Stimulated activated CD4-positive, alpha-beta T cell treated with anti-CD3 and anti-CD28 coated beads, TNF-alpha, amount 100 ng/mL, for 4 hours (primary cell): ENCODE measurements at places on chromosomes 6 and 20.

DNA sequence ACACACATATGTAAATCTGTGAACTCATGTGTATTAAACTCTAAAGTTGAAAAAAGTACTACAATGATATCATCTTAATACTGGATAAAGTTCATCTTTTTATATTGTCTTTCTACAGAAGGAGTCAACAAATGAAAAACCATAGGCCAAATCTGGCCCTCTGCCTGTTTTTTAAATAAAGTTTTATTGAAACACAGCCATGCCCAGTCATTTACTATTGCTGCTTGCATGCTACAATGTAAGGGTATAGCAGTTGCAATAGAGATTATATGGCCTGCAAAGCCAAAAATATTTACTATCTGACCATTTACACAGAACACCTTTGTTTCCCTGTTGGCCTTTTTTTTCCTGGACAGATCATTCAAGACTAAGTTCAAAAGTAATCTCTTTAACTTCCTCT lies 374.6 kb upstream of the ARID1B start:
- DNase-seq = no peak

DNA sequence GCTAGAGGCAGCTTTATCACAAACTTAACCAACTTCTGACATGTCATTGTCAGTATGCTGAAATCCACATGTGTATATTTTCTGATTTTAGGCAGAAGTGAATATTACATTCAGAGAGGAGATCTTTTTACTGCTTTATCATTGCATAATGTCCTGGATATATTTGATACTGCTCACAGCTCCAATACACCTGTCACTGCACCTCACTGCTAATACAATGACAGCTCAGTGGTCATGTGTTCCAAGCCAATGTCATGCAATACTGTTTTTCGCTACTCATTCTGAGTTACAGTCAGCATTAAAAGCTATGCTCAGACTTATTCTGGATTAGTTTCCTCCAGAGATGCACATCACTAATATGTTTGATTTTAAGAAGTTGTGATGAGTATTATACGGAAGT lies 1604.6 kb downstream of the HACE1 start:
- DNase-seq = no peak

GRCh38 chr20:4770026-4770425 lies 48.3 kb downstream of the PRND start:
- no peak for DNase-seq

GRCh38 chr20:40536808-40537207 lies 152.2 kb downstream of the MAFB start:
- DNase-seq = no peak

- DNase-seq = no peak
Observed at GRCh38 chr6:91691449-91691848, 1104.6 kb upstream of the MAP3K7 start.

DNA sequence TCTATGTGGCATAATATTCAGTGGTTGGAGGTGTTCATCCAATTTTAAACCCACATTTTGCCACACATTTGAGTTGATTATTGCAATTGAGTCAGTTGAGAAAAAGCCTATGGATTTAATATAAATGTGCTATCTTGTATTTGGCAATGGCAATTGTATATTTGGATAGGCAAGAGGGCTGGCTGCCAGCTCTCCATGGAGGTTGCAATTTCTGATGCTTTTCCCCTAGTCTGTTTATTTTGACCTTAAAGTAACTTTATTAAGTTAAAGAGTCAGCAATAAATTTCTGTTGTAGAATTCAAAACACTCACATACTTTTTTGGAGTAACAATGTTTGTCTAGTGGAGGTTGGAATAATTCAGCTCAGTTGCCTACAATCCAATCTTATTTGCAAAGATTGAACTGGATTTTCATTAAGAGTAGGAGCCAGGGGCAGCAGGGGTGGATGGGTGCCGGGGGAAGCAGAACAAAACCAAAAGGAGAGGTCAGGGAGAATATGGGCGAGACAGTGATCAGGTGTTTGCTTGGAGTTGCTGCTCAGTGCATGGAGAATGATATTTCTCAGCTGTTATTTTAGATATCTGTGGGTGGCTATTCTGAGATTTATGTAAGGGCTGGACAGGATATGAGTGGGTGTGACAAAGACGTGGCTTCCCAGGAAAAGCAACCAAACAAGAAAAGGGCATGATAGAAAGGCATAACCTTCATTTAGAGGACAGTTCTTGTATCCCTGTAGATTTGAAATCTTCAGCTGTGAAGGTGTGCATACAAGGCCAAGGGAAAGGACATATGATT lies 163.0 kb downstream of the HDGFL1 start:
- no peak for DNase-seq

DNA sequence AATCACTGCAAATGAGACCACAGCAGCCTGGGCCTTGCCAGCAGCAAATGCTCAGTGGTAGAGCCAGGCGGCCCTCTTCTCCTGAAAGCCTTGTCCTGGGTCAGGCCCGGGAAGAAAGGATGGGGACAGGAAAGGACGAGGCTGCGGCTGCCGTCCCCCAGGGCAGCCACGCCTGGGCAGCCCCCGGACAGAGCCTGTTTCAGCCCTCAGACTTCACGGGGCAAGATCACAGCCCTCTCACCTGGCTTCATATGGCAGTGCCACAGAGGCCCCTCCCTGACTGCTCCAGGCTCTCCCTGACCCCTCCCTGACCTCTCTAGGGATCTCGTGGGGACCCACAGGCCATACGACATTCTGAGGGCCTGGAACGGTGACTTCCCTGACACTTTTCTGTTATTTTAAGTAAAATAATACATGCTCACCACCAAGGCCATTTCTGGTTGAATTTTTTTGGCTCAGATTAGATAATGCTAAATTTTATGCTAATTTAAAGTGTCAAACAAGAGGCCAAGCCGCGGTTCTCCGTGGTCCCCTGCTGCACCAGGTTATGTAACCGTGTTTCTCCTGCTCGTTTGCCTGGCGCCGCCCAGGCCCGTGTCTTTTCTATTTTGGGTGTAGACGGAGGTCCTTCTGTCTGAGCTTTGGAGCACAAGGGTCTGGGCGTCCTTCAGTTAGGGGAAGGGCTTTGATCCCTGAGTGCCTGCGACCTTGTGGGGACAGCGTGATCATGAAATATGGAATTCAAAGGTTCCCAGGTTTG lies 59.9 kb upstream of the BHLHE23 start:
- DNase-seq = no peak

DNA sequence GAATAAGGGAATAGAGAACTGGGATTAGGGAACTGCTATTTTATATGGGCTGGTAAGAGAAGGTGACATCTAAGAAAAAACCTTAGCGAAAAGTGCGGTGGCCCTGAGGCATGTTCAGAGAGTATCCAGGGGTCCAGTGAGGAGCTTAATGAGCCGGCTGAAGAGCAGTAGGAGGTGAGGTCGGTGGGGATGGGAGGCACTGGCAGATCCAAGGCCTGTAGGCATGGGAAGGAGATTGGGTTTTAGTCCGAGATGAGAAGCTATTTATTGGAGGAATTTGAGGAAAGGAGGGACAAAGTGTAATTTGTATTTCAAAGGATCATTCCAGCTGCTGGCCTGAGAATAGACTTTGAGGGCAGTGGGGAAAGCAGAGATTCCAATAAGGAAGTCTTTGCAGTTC lies 123.8 kb downstream of the QKI start:
- DNase-seq = no peak

- DNase-seq = peak; percentile 5
Observed at GRCh38 chr20:37564388-37565133, 36.9 kb upstream of the BLCAP start.

GRCh38 chr6:19331089-19331488 lies 506.1 kb upstream of the ID4 start:
- no peak for DNase-seq

GRCh38 chr20:3727401-3728021 lies 5.0 kb upstream of the HSPA12B start:
- DNase-seq = no peak

DNA sequence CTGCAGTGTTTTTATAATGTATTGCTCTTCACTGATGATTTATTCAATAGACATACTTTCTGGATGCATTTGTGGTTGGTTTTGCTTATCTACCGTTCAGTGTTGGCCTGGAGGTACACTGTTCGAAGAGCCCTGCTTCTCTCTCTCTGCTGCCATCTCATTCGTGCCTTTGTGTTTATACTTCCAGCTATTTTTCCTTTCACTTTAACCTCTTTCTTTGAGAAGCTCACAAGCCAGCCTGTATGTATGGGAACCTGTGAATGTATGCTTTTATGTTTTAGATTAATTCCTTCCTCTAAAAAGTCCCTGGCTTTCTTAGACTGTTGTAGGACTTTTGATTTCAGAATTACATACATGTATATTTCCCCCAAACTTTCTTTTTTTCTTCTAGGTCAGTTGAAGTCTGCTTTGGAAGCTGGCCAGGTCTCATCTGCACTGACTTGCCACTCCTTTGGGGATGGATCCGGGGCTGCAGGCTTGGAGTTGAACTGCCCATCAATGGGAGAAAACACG lies 83.0 kb downstream of the SCAND1 start:
- DNase-seq = no peak

DNA sequence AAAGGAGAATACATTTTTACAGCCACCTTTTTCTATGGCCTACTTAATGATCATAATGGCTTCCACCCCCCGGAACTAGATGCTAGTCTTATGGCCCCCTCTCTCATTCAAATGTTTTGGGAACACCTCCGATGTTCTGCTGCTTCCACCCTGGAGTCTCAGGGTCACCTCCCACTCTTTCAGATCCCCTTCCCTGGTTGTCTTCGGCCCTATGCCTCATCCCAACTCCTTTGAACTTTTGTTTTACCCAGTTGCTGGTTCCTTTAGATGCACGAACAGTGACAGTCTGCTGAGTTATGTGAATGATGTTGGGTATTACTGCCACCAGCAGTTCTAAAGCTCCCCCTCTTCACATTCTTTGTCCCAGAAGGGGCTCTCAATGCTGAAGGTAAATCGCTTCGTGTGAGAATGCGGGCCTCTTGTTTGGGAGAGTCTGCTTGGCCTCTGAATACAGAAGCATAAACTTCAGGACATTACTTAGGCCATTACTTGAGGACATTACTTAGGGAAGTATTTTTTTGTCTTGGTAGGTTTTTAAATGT lies 309.1 kb downstream of the SOX4 start:
- DNase-seq = no peak

DNA sequence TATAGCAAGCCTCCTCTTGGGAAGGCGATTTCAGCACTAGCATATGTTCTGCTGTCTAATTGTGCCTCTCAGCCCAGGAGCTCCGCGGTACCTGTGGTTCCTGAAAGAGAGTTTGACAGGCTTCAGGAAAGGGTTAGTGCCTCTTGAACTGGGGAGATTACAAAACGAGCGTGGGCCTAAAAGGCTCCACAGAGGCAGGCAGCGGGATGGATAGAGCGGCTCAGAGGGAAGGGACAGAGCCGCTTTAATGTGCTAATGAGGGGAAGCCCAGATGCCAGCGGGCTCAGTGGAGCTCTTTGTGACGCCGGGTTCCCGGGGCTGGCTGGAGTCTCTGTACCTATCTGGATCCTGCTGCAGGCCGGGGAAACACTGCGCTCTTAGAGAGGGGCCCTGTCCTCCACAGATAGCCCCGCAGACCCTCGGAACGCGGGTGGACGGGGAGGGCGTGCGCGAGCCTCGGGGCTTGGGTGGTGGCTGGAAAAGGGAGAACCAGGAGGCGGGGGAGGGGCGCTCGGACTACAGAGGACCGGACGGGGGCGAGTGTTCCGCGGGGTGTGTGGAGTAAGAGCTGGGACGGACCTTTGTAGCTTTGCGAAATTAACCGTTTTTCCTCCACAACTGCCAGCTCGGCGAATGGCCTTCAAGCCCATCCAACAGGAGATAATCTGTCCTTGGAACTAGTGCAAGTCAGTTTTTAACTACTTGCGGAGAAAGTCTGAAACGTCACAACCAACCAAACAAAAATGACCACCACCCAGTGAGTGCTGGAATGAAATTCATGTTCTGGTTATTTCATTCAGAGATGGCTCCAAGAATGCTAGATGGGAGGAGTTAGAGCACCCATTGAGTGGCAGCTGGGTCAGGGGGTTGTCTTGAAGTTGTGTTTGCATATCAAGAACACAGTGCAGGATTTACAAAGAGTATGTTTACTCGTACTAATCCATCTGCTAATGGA lies 13.0 kb downstream of the SLC35F1 start:
- DNase-seq = no peak

GRCh38 chr6:142561511-142562265 lies 259.9 kb downstream of the ADGRG6 start:
- DNase-seq = no peak

- DNase-seq = no peak
Observed at GRCh38 chr6:143059663-143060353, 881 bp upstream of the AIG1 start.

- DNase-seq = no peak
Observed at GRCh38 chr20:11372876-11373790, 544.6 kb upstream of the BTBD3 start.

DNA sequence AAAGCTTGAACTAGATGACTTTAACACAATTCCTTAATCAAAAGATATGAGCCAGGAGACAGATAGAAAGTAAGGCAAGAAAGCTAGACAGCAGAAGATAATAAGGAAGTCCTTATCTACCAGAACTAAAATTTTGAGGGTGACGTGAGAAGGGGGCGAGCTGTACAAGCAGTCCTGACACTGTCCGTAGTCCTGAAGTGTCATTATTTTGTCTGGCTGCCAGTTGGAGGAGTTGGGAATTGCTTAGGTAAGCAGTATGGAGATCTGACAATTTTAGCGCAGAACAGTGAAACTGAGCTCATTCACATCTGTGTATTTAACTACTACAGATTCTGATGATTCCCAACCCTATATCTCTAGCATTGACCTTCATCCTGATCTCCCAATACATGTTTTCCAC lies 25.8 kb upstream of the CEP85L start:
- DNase-seq = no peak

DNA sequence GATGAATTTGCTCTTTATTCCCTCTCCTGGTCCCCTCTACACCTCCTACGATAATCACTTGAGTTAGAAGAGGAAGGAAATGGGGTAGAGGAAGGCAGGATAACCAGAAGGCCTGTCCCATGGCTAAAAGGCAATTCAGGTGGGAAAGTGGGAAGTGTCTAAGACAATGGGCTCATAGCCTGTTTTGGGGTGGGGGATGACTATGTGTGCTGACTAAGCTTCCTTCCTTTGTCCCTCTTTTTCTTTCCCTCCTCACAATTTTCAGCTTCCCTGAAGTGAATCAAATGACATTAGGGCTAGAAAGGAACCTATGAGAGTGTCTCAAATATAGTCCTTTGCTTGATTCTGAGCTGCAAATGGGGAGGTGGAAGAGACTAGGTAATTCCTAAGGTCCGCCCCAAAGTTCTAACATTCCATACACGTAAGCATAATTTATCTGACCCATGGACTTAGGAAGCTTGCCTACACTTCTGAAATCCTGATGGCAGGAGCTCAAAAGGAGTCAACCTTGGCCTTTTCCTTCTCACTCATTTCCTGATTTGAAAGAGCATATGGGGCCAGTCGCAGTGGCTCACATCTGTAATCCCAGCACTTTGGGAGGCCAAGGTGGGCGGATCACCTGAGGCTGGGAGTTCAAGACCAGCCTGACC lies 24.3 kb downstream of the EDEM2 start:
- DNase-seq = no peak
